ENCODE measurements at places on chromosomes 1 and 21.

DNA sequence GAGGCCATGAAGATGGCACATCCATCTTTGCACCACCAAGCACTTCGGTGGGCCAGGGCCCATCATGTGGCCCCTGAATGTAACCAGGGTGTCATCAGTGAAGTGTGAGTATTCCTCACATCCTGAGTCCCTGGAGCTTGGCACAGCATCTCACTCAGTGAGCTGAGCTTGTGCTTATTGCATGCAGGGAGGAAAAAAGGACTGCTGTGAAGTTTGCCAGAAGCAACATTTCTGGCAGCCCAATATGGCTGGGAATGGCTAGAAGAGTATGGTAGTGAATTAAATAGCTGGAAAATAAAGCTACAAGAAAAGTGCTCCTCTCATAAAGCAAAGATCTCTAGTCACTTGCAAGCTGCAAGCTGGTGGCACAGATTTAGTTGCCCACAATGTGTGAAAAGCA lies 109.3 kb downstream of the TNFSF18 start:
- peak; percentile 51 for DNase-seq

DNA sequence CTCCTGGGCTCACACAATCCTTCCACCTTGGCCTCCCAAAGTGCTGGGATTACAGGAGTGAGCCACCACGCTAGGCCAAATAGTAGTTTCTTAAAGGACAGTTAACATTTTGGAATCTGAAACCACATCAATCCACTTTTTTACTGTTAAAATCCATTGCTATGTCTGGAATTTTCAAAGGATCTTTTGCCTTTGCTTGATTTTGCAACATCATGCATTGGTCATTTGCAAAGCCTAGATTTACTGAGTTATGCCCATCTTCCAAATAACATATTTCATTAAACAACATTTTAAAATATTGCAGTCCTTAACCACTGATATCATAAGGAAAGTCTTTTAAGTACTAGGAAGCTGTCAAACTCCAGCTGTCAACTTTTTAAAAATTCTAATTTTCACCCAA lies 3.3 kb downstream of the POGZ start:
- DNase-seq: no peak

DNA sequence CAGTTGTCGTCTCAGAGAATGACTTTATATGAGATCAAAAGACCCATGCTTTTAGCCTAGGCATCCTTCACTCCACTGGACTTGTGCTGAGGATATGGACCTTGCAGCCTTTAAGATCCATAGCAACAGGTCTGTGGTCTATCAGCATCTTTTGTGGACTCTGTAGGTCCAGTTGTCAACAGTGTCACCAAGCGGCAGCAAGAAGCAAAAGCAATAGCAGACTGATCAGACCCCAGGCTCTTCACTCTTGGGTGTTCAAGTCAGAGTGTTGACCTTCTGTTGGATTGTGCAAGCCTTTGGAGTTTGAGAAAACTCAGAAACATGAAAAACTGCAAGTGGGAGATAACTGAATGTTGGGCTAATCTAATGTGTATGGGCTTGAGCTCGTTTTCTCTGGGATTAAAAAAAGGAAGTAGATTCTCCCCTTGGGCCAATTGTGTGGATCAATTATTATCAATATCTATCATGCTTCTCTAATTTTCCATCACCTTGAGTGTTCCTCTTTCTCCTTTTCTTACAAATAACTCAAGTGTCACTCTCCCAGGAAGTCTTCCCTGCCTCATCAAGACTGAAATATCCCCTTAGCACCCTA lies 144.2 kb downstream of the LYPLAL1 start:
- no peak for DNase-seq

DNA sequence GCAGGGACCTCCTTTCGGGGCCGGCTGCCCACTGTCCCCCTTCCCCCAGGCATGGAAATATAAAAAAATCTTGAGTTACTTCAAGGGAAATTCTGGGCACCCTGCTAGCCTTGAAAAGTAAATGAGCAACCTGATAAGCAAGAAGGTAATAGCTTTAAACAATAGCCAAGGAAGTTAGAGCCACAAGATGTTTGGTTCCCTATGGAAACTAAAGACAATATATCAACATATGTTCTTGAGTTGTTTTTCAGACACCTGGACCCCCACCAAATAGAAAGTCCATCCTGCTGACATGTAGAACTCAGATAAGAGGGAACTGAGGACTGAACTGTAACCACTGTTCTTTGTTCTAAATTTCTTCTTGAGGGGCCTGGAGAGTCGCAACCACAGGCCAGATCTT lies 19.3 kb upstream of the SLC35A3 start:
- no peak for DNase-seq

DNA sequence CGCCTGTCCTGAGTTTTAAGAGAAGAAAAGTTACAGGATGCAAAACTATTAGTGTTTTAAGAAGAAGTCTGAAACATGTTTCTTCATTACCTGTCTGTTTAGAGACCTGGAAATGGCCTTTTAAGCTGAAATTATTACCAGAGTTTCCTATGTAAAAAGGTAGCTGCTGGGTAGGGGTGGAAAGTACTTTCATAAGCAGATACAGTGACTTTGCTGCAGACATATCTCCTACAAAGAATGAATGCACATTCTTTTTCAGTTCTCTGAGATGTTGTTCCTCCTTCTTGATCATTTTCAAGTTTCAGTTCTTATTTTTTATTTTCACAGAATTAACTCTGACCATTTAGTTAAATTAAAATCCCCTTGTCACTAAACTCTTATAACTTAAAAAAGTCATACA lies 1329.6 kb downstream of the KCNT2 start:
- DNase-seq: no peak

DNA sequence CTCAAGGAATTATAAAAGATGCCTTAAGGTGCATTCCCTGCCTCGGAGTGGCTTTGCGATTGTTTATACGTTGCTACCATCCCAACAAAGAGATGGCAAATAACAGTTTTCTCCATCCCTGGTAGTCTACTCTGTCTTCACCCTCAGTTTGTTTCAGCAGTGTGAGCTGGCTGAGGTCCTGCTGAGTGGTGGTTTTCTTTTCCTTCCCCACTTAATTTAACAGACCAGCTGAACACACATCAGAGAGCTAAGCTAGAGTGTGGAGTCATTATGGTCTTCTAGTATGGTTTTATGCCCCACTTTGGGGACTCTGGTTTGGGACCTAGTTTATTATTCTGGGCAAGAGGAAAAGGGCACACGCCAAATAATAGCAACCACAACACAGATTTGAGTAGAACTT lies 2.2 kb downstream of the PIGV start:
- no peak for DNase-seq

GRCh38 chr1:109595531-109595930 lies 23.9 kb downstream of the GNAT2 start:
- peak; percentile 14 for DNase-seq

- peak; percentile 79 for DNase-seq
Measured at GRCh38 chr1:15272009-15272781, 25.2 kb downstream of the FHAD1 start.

- peak; percentile 99 for DNase-seq
Measured at GRCh38 chr1:222084996-222085395, 343.1 kb upstream of the DUSP10 start.

- no peak for DNase-seq
Measured at GRCh38 chr1:40894455-40894854, 32.3 kb upstream of the CITED4 start.

DNA sequence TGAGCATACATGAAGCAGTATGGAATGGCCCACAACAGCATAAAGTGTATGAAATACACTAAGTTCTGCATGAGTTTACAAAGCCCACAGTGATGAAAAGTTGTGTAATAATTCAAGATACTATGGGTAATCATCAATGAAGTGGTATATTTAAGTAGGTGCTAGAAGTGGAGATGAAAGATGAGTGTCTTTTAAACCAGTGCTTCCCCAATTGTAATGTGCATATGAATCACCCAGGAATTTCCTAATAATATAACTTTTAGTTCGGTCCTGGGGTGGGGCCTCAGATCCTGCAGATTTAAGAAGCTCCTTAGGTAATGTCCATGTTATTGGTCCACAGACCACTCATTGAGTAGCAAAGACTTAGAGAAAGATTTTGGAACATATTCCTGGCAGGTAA lies 184.9 kb downstream of the DUSP10 start:
- DNase-seq: no peak

DNA sequence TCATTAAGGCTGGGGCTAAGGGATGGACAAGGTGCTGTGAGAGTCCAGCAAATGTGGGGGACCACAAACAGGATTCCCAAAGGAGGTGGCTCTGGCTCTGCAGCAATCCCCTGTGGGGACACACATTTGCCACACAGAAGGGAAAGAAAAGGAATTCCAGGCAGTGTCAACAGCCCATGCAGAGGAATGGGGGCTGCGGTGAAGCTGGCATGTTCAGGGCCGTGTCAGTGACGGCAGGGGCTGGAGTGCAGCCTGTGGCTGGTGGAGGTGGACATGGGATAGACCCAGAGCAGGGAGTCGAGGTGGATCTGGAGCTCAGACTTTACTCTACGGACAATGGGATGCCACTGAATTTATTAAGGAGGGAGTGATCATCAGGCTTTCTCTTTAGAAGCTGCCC lies 183.2 kb downstream of the TRABD2B start:
- DNase-seq: no peak

DNA sequence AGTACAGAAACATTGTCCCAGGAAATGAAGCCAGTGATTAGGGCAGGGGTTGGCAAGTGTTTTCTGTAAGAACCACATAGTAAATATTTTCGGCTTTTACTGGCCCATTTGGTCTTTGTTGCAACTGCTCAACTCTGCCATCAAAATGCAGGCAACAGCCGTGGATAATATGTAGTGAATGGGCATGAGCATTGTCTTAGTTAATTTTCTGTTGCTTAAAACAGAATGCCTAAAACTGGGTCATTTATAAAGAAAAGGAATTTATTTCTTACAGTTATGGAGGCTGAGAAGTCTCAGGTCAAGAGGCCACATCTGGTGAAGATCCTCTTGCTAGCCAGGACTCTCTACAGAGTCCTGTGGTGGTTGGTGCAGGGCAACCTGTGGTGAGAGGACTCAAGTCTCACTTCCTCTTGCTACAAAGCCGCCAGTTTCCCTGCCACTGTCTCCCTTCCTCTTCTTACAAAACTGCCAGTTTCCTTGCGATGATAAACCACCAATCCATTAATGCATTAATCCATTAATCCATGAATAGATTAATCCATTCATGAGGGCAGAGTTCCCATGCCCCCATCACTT lies 166.4 kb downstream of the PSMG1 start:
- no peak for DNase-seq

All from fibroblast of the aortic adventitia (primary cell).